Head of caudate nucleus (tissue), 42 donors: ENCODE measurements at places on chromosomes 4 and X.
A peak's percentile ranks its signal among the peaks of the same experiment; 100 is the strongest.

DNA sequence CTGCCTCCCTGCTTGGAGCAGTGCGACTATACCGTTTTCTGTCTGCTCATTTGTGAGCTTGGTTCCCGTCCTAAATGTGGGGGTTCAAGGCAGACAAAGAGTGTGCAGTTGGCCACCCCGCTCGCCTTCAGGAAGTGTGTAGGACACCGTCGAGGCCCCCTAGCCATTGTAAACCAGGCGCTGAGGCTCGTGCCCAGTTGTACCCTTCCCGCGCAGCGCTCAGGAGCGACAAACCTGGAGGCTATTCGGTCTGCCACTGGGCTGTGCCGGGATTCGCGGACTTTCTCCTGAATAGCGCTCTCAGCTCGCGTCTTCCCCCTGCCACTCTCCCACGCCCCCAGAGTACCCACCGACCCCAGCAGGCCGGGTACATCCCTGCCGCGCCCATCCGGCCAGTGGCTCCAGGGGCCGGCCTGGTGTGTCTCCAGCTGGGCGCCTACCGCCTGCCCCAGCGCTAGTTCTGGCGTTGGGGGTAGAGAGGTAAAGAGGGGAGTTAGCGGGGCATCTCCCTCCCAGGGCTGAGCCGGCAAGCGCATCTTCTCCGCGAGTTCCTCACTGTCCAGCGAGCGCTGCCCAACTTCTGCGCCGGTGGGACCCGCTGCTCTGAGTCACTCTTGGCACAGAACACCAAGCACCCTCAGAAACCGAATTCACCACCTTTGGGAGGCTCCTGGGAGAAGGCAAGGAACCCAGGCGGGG is 880 bp upstream of the LONRF3 start:
- no peak for DNase-seq

DNA sequence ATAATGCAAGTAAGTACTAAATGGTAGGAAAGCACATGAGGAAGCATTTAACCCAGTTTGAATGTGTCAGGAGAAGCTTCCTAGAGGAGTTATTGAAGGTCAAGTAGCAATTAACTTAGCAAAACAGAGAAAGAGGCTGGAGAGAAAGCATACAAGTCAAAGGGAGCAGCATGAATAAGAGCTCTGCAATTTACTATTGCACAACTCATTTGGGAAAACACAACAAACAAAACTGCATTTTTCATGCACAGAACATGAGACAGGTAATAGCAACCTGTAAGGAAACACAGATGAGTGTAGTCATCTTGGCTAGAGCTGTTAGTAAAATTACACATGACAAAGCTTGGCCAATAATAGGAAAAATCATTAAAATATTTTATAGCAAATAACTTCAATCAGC is 538.1 kb downstream of the PPP4R3C start:
- no peak for DNase-seq

DNA sequence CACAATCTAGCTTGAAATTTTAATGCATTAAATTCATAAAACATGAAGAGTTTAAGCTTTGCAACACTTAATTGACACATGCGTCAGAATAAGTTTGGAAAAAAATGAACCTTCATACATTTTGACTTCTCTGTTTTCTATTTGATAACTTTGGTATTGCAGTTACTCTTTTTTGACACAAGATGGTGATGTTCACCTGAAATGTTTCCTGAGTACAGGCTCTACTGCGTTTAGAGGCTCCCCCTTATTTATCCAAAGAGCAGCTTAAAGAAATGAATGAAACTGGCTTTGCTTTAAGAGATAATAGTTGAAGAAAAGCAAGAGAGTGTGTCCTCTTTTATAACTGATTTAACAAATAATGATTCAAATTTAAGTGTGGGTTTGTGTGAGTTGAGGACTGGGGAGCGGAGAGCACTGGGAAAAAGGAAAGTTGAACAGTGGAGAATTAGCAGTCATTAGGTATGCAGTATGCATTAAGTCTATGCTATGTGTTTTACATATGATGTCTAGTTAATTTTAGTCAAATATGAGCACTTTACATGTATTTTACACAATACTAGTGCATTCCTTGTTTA is 180.6 kb upstream of the NUDT6 start:
- no peak for DNase-seq

DNA sequence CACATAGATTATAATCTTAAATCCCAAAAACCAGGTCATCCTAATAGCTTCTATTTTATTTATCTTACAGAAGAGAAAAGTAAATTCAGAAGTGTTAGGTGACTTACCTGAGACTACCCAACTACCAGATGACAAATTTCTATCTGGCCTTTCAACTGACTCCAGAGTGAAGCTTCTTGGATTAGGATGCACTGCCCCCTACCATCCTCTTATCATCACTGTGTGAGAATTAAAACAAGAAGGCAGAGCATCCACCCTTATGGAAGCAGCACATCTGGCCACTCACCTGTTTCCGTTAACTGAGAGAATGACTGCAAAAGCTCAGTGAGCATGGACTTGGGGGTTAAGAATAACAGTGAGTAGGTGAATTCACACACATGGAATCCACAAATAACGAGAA is 502.6 kb upstream of the TECRL start:
- no peak for DNase-seq

GRCh38 chrX:133555782-133556458 is 140.6 kb upstream of the GPC4 start:
- no peak for DNase-seq

- no peak for DNase-seq
These were observed 48.3 kb upstream of the MND1 start for GRCh38 chr4:153296040-153296823.

DNA sequence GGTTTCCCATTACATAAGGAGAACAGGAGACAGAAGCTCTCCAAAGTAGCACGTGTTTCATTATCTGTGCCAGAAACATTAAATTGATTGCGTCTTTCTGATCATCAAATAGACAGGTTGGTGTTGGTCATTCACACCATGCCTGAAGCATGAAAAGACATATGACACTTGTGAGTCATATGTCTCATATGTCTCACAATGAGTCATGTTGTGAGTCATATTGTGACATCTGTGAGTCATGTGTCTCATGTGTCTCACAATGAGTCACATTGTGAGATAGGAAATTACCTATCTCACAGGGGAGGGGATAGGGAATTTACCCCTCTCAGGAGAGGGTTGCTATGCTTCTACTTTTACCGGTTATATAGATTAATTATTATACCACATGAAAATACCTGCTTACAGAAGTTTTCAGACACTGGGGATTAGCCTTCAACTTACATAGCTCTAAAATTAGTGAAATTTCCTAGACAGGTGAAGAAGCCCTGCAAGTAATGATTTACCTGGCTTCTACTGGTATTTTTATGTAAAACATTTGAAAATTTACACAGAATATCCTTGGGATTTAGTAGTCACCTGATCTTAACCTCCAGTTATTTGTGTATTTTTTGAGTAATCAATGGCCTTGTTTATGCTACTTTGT is 80.8 kb downstream of the NPFFR2 start:
- peak; percentile 26 for DNase-seq

- no peak for DNase-seq
These were observed 326.4 kb downstream of the DCHS2 start for GRCh38 chr4:154164931-154165839.

GRCh38 chr4:145083891-145084605 is 13.9 kb downstream of the ANAPC10 start:
- no peak for DNase-seq

GRCh38 chr4:145097331-145097820 is 620 bp downstream of the ANAPC10 start:
- DNase-seq = no peak

- DNase-seq = no peak
These were observed 363.1 kb upstream of the SLIT2 start for GRCh38 chr4:19888587-19888986.

DNA sequence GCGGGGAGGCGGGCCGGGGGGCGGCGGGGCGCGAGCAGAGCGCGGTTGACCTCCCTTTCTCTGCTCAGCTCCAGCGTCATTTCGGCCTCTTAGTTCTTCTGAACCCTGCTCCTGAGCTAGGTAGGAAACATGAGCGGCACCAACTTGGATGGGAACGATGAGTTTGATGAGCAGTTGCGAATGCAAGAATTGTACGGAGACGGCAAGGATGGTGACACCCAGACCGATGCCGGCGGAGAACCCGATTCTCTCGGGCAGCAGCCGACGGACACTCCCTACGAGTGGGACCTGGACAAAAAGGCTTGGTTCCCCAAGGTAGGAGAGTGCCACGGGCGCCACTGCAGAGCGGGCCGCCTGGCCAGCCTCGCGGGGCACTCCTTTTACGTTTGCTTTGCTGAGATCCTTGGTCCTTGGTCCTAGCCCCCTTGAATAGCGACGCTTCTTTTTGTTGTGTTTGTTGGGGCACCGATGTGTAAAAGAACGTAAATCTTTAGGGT is at the start of gene HTATSF1:
TSS of gene HTATSF1 (plus strand) at position 37 of the 497 bp plus-strand sequence. CDS start at position 130, 93 bp downstream.
- DNase-seq = no peak

GRCh38 chr4:71334465-71334882 is 4.3 kb upstream of the SLC4A4 start:
- no peak for DNase-seq

DNA sequence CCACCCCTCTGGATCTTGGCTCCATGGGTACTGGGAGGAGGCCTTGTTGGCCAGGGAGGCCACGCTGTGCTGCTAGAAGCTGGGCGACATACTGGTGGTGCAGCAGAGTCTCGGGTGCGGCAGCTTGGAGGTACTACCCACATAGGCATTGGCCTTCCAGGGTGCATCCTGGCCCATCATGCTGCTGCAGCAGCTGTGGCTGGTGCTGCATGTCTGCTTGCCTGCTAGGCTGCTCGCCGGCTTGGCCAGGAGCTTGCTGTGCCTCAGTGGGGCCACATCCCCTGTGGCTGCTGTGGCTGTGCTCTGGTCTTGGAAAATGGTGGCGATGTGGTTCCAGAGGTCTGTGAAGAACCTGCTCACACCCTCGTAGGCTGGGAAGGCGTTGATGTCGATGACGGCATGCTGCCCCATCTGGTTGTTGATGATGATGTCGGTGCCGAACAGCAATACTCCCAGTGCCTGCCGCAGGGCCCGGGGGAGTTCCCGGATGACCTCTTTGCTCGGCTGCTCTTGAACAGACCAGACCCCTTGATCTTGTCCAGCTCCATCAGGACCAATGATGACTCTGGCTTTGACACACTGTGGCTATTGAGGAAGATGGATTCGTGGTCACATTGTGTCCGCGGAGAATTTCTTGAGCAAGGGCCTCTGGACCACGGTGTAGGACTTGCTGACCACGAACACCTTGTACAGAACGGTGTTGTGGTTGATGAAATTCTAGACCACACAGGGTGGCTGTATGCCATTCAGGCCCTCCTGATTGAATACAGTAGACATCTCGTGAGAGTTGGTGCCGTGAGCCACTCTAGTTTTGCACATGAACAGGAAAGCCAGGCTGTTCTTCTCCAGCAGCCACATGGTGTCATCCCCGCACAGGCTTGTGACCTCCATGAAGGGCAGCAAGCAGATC is 11.8 kb downstream of the RBM10 start:
- DNase-seq = no peak

DNA sequence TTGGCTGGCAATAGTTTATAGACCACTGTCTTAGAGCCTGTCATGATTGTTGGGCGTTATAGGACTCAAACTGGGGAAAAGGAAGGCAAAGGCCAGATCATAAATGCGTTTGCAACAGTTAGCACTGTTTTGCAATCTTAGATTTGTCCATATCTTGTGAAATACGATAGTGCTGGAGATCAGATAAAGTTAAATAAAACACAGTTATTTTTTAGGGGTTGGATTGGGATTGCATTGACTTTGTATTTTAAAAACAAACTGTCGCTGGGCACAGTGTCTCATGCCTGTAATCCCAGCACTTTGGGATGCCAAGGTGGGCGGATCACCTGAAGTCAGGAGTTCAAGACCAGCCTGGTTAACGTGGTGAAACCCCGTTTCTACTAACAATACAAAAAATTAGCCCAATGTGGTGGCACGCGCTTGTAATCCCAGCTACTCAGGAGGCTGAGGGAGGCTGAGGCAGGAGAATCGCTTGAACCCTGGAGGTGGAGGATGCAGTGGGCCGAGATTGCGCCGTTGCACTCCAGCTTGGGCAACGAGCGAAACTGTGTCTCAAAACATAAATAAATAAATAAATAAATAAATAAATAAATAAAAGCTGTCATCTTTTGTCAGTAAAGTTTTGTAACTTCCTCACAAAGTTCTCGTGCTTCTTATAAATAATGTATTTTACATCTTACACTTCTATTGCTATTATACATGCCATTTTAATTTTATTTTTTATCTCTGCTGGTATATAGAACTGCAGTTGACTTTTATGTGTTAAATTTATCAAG is 117.2 kb downstream of the KDM6A start:
- DNase-seq = no peak

GRCh38 chr4:94459462-94460161 is 7.9 kb downstream of the PDLIM5 start:
- no peak for DNase-seq

- DNase-seq = no peak
These were observed 18.9 kb downstream of the CAMK2D start for GRCh38 chr4:113742643-113743042.

- no peak for DNase-seq
These were observed 42.4 kb downstream of the MSX1 start for GRCh38 chr4:4901877-4902276.

DNA sequence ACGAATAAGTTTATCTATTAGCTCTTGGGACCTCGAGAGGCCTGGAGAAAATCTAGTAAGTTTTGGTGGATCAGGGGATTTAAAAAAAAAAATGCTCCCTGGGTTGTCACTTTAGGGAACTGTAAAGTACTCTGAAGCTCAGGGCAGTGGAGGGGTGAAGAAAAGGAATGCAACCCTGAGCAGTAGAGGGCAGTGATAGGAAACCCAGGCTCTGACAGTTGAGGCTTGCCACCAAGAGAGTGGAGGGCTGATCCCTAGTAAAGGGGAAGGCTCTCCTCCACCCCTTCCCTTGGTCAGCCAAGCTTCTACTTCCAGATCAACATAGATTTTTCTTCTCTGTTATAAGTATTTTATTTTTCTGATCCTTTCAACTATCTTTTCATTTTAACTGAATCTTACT is 73.1 kb downstream of the FBXO8 start:
- DNase-seq = no peak

DNA sequence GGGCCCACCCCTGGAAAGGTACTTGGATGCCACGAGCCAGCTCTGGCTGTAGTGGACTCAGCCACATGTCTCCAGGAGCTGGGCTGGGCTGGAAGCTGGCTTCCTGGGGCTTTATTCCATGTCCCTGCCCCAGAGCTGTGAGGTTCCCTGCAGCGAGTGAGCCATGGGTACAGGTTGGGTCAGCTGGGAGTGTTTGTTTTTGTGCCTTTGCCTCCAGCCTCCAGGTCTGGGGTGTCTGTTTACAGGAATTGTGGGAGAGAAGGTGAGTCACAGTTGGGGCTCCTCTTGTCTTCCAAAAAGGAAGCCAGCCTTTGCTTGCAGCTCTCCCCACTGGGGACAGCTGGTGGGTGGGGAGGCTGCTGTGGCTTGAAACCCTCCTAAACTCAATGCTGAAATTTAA is 21.5 kb downstream of the SORCS2 start:
- no peak for DNase-seq

DNA sequence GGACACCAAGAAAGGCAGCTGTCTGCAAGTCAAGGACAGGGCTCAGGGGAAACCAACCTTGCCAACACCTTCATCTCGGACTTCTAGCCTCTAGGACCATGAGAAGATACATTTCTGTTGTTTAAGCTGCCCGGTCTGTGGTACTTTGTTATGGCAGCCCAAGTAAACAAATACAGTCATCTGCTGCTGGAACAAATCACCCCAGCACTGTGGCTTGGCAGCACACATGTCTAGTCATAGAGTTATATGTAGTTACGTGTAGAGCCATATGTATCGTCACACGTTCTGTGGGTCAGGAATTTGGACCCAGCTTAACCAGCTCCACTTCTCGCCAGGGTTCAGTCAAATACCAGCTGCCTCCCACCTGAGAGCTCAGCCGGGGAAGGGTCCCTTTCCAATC is 2.5 kb downstream of the HTT-AS start:
- no peak for DNase-seq

GRCh38 chr4:137901114-137901513 is 341.0 kb downstream of the SLC7A11 start:
- no peak for DNase-seq
